ENCODE measurements at places on chromosomes 4 and X.

DNA sequence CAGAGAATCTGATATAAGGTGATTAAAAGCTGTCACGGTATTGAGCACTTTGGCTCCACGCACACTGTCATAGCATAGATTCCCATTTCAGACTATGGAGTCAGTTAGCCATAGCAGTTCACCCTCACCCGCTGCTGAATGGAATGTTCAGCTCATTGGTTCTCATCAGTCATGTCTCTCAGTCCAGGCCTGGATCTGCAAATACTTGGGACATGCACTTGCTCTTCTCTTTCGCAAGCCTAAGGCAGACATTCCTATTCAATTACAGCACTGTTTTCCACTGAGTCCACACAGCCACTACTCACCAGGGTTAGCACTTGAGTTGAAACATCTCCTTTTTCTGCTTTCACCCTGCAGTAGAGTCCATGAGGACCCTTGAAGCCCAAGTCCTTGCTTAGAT is 30.6 kb upstream of the SCML1 start:
- H3K27me3 ChIP-seq, result no peaks in the 10 kb centered on the region
- H3K27ac ChIP-seq, result no peak overlapping the region
- DNase-seq, result no peak

DNA sequence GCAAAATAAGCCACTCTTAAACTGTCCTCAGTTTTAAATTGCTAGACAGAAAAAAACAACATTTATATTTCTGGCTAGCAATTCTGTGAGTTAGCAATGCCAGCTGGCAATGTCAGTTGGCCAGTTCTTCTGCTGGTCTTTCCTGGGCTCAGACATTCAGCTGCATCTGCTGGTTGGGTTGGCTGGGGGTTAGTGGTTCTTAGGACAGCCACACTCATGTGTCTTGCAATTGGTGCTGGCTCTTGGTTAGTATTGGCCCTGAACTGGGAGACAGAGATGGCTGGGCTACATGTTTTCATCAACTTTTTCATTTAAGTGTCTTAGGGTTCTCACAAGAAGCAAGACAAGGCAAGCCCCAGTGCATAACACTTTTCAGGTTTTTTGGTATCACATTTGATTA is 48.0 kb upstream of the PDLIM5 start:
- no peak for DNase-seq
- no peak overlapping the region for H3K27ac ChIP-seq
- no peak overlapping the region for H3K4me3 ChIP-seq
- no peaks in the 10 kb centered on the region for H3K27me3 ChIP-seq
- H3K36me3 ChIP-seq, result no peaks in the 10 kb centered on the region

DNA sequence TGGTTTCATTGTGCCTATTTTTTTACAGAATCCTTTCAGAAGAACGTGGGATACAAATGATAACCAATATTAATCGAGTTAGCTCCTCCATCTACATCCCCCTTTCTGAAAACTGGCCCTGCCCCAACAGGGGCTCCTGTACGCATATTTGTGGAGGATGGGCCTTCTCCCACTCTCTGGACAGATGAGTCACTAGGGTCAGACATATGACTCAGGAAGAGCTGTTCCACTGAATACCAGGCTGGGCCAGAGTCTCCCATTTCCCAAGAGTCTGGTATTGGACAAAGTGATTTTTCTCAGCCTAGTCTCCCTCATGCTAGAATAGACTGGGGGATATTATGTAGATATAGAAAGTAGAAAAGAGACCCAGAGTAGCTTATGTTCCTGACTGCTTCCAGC is 142.4 kb downstream of the TSPAN5 start:
- no peak for DNase-seq
- H3K36me3 ChIP-seq, result peaks cover 17% of the 10 kb centered on the region
- H3K27ac ChIP-seq, result peak overlapping the region; percentile 9
- H3K27me3 ChIP-seq, result no peaks in the 10 kb centered on the region

GRCh38 chrX:34972206-34972605 is 29.6 kb downstream of the FAM47B start:
- H3K36me3 ChIP-seq, result no peaks in the 10 kb centered on the region
- H3K4me3 ChIP-seq, result no peak overlapping the region
- peaks cover 5% of the 10 kb centered on the region for H3K27me3 ChIP-seq

GRCh38 chrX:120797188-120797851 is 78.3 kb downstream of the CT47B1 start:
- H3K4me3 ChIP-seq, result no peak overlapping the region
- peaks cover 6% of the 10 kb centered on the region for H3K27me3 ChIP-seq
- no peaks in the 10 kb centered on the region for H3K4me1 ChIP-seq

GRCh38 chrX:141879616-141880015 is 24.1 kb upstream of the MAGEC1 start:
- no peak overlapping the region for H3K4me3 ChIP-seq
- no peak for DNase-seq
- no peak overlapping the region for H3K27ac ChIP-seq
- H3K27me3 ChIP-seq, result peaks cover 4% of the 10 kb centered on the region

- no peak overlapping the region for H3K4me3 ChIP-seq
- H3K27me3 ChIP-seq, result no peaks in the 10 kb centered on the region
- H3K27ac ChIP-seq, result no peak overlapping the region
- no peak for DNase-seq
Measured at GRCh38 chr4:122548452-122548851, 72.4 kb downstream of the IL21 start.

DNA sequence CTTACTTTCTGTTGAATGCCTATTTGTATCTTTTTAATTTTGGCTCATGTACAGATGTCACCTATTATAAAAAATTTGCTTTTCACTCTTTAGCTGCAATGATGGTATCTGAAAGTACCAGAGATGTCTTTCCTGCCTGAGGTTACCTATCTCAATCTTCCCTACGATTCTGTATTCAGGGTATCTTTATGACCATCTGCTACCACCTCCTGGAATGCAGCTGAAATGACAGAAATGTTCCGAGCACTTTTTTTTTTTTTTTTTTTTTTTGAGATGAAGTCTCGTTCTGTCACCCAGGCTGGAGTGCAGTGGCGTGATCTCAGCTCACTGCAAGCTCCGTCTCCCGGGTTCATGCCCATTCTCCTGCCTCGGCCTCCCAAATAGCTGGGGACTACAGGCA is 136.4 kb downstream of the REPS2 start:
- no peak for DNase-seq
- H3K4me1 ChIP-seq, result peaks cover 5% of the 10 kb centered on the region
- no peak overlapping the region for H3K4me3 ChIP-seq
- H3K27me3 ChIP-seq, result peaks cover 16% of the 10 kb centered on the region

- DNase-seq, result no peak
- H3K27ac ChIP-seq, result no peak overlapping the region
- H3K36me3 ChIP-seq, result peaks cover 29% of the 10 kb centered on the region
- no peaks in the 10 kb centered on the region for H3K4me1 ChIP-seq
- no peaks in the 10 kb centered on the region for H3K27me3 ChIP-seq
Measured at GRCh38 chr4:17597517-17597916, 16.9 kb upstream of the MED28 start.

- no peaks in the 10 kb centered on the region for H3K27me3 ChIP-seq
- H3K4me1 ChIP-seq, result peaks cover 12% of the 10 kb centered on the region
- H3K4me3 ChIP-seq, result no peak within 1 kb of the TSS
Measured at GRCh38 chrX:151563449-151563848, at the start of gene PASD1. PASD1 (plus strand) TSS chrX:151563675; CDS start chrX:151601554, 37,879 bp downstream.

DNA sequence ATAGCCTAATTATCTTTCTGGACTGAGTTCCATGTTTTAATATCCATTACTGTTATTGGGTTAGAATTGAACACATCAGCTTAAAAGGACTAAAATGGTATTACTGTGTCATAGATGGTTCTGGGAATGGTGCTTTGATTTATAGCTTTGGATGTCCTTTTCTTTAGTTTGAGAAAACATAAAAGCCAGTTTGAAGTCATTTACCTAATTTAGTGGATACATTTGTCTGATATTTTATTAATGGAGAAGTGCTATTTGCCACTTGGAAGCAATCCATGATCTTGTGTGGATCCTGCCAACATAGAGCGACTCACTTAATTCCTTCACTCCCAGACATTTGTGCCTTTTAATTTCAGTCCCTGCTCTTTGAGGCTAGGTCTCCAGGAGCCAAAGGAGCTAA is 212.4 kb upstream of the PACRGL start:
- no peaks in the 10 kb centered on the region for H3K4me1 ChIP-seq
- no peak overlapping the region for H3K4me3 ChIP-seq
- peaks cover 21% of the 10 kb centered on the region for H3K36me3 ChIP-seq
- H3K27me3 ChIP-seq, result no peaks in the 10 kb centered on the region

- no peaks in the 10 kb centered on the region for H3K36me3 ChIP-seq
- DNase-seq, result peak; percentile 4
- H3K27me3 ChIP-seq, result no peaks in the 10 kb centered on the region
- H3K4me3 ChIP-seq, result no peak overlapping the region
- H3K4me1 ChIP-seq, result peaks cover 45% of the 10 kb centered on the region
- H3K27ac ChIP-seq, result no peak overlapping the region
Measured at GRCh38 chr4:77697860-77698590, 92.4 kb downstream of the CXCL13 start.

- no peak for DNase-seq
- H3K4me1 ChIP-seq, result no peaks in the 10 kb centered on the region
- peaks cover 77% of the 10 kb centered on the region for H3K36me3 ChIP-seq
- H3K4me3 ChIP-seq, result no peak overlapping the region
- H3K27ac ChIP-seq, result no peak overlapping the region
Measured at GRCh38 chrX:111736571-111736970, 55.6 kb downstream of the ALG13 start.

- peaks cover 22% of the 10 kb centered on the region for H3K4me1 ChIP-seq
- peaks cover 3% of the 10 kb centered on the region for H3K27me3 ChIP-seq
- no peak overlapping the region for H3K27ac ChIP-seq
- peak; percentile 83 for DNase-seq
Measured at GRCh38 chrX:49053223-49054072, 5.4 kb upstream of the CCDC120 start.

DNA sequence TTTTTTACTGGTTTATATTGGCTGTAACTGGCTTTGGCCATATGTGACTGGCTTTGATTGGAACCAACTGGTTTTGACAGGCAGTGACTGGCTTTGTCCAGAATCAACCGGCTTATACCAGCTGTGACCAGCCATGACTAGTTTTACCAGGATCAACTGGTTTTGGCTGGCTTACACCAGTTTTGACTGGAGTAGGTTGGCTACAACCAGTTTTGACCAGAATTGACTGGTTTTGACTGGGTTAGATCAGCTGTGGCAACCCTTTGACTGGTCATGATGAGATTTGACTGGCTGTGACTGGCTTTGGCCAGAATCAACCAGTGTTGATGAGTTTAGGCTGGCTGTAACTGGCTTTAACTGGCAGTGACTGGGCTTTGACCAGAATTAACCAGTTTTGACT is 169.2 kb upstream of the AMOT start:
- no peak for DNase-seq
- no peak overlapping the region for H3K4me3 ChIP-seq
- no peaks in the 10 kb centered on the region for H3K4me1 ChIP-seq

GRCh38 chr4:5919571-5919970 is 26.7 kb upstream of the CRMP1 start:
- peaks cover 21% of the 10 kb centered on the region for H3K27me3 ChIP-seq
- no peak overlapping the region for H3K4me3 ChIP-seq
- no peak for DNase-seq
- H3K27ac ChIP-seq, result no peak overlapping the region

- H3K4me1 ChIP-seq, result peaks cover 4% of the 10 kb centered on the region
- DNase-seq, result no peak
- H3K4me3 ChIP-seq, result no peak overlapping the region
- peaks cover 3% of the 10 kb centered on the region for H3K27me3 ChIP-seq
Measured at GRCh38 chr4:98150092-98150761, 7.0 kb upstream of the STPG2 start.

DNA sequence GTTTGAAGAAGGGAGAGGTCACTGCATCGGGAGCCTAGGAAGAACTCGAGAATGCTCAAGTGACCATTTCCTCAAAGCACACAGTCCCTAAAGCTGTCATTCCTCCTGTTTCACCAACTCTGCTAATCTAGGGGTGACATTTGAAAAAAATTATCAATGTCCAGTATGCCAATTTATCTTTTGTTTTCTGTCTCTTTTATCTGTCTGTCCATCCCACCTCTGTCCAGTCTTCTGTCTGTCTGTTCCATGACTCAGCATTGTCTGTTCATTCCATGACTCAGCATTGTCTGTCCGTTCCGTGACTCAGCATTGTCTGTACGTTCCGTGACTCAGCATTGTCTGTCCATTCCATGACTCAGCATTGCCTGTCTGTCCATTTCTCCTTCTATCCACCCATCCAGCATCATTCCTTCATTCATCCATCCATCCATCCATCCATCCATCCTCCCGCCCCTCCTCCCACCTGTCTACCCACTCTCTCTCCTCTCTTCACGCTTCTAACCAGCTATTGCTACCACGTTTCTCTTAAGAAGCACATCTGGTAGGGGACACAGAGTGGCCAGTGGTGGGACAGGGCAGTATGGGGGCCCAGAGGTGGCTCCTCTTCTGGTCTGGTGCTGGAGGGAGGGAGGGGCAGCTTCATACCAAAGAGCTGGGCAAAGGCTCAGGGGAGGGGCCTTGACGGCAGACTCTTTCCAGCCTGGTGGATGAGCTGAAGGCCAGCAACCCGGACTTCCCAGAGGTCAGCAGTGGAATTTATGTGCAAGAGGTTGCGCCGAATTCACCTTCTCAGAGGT is 34.1 kb downstream of the HTRA3 start:
- H3K4me3 ChIP-seq, result no peak overlapping the region
- peaks cover 18% of the 10 kb centered on the region for H3K4me1 ChIP-seq
- no peak for DNase-seq

DNA sequence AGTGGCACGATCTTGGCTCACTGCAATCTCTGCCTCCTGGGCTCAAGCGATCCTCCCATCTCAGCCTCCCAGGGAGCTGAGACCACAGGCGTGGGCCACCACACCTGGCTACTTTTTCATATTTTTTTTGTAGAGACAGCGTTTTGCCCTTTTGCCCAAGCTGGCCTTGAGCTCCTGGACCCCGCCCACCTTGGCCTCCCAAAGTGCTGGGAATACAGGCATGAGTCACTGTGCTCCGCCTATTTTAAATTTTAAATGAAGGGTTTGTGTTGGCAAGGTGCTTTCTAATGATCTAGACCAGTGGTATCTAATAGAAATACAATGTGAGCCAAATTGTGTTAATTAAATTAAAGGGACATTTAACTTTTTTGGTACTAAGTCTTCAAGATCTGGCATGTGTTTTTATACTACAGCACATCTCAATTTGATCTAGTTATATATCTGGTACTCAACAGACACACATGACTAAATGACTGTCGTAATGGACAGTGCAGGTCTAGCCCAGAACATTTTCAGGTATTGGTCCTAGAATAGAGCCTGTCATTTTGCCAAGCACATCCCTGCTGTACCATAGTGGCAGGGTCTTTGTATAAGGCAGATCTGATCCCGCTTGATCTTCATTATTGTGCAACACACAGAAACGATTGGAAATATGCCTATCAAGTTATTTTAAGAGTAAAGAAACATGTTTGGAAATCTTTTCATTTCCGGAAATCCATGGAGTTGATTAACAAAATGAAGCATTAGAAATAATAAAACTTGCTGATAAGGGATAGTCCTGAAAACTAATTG is 7.3 kb downstream of the PGK1 start:
- H3K4me1 ChIP-seq, result peaks cover 27% of the 10 kb centered on the region
- no peaks in the 10 kb centered on the region for H3K27me3 ChIP-seq
- no peak for DNase-seq

DNA sequence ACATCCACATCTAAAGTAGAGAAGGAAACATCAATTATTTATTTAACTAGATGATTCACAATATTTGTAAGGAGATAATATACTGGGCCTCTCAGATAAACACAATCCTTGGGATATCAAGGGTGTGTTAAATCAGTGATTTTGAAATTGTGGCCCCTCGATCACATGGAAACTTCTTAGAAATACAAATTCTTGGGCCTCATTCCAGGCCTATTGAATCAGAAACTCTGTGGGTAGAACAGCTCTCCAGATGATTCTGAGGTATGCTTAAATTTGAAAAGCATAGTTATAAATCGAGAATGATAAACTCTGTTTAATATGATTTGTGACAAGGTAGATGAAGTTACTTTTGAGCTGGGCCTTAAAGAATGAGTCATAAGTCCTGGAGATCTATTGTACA is 64.3 kb upstream of the GPR174 start:
- H3K36me3 ChIP-seq, result no peaks in the 10 kb centered on the region
- H3K27me3 ChIP-seq, result no peaks in the 10 kb centered on the region
- DNase-seq, result no peak

Measured in nephron progenitor cell (in vitro differentiated cells).